ENCODE measurements at places on chromosomes 1 and 21. TPM values are rescaled to one million over a fixed set of nuclear protein-coding genes. Genes with fewer than 3 reads are reported as not detected.

- H3K27ac ChIP-seq, result no peak overlapping the region
- H3K27me3 ChIP-seq, result no peaks in the 10 kb centered on the region
- H3K4me1 ChIP-seq, result no peaks in the 10 kb centered on the region
- no peaks in the 10 kb centered on the region for H3K36me3 ChIP-seq
- H3K4me3 ChIP-seq, result no peak overlapping the region
- no peak for DNase-seq
Observed at GRCh38 chr1:216205176-216205575, 218.1 kb downstream of the USH2A start.

The SPRR4 gene
- not detected for total RNA-seq

DNA sequence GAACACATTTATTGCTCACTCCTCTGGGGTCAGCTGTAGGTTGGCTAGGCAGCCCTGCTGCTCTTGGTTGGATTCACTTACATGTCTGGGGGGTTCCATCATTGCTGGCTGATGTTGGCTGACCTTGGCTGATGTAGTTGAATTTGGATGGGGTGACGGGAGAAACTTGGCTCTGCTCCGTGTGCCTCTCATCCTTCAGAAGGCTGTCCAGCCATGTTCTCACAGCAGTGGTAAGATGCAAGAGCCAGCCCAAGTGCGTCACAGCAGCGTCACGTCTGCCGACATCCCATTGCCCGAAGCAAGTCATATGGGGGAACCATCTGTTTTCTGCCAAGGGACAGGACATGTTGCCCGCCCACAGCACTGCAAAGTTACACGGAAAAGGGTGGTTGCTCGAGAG lies 613.5 kb downstream of the MATN1 start:
- no peak overlapping the region for H3K4me3 ChIP-seq
- H3K4me1 ChIP-seq, result peaks cover 2% of the 10 kb centered on the region
- peaks cover 7% of the 10 kb centered on the region for H3K27me3 ChIP-seq
- no peaks in the 10 kb centered on the region for H3K36me3 ChIP-seq

- no peak for DNase-seq
- H3K4me3 ChIP-seq, result no peak overlapping the region
- no peak overlapping the region for H3K27ac ChIP-seq
Observed at GRCh38 chr1:30108186-30108585, 615.2 kb downstream of the MATN1 start.

DNA sequence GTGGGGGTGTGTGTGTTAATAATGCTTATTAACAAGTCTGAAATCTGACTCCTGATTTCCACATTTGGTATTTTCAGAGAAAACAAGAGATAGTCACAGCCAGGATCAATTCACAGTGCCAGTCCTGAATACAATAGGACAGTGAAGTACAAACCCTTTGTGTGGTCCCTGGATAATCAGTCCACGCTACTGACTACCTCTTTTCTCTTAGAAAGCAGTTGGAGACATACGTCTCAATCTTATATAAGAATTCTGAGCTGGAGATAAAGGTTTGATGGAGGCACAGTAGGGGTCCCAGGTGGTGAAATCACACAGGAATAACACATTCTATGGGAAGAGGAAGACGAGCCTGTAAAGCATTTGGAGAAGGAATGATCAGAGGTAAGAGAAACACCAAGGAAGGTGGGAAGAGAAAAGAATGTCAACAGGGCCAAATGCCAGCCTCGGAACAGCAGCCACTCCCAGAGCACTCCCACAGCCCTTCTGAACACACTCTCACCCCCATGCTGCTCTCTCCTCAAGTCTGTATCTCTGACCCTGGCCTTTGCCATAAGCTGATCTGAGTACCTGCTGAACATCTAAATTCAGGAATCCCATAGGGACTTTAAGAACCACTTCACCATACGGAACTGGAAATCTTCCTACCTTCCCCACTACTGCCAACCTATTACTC lies 48.6 kb downstream of the TRAF5 start:
- no peak overlapping the region for H3K4me3 ChIP-seq
- no peak overlapping the region for H3K27ac ChIP-seq
- DNase-seq, result no peak
- peaks cover 11% of the 10 kb centered on the region for H3K4me1 ChIP-seq
- H3K27me3 ChIP-seq, result no peaks in the 10 kb centered on the region

- no peak for DNase-seq
- H3K36me3 ChIP-seq, result no peaks in the 10 kb centered on the region
- H3K27me3 ChIP-seq, result no peaks in the 10 kb centered on the region
- H3K4me1 ChIP-seq, result peaks cover 18% of the 10 kb centered on the region
- no peak overlapping the region for H3K27ac ChIP-seq
- H3K4me3 ChIP-seq, result no peak overlapping the region
Observed at GRCh38 chr1:150805899-150806298, 2.2 kb downstream of the CTSK start.

The SPRR2G gene
- total RNA-seq, result not detected

GRCh38 chr21:42321231-42321630 lies 6.0 kb upstream of the TFF3 start:
- H3K4me3 ChIP-seq, result no peak overlapping the region
- peaks cover 5% of the 10 kb centered on the region for H3K4me1 ChIP-seq
- DNase-seq, result no peak
- no peak overlapping the region for H3K27ac ChIP-seq
- H3K27me3 ChIP-seq, result peaks cover 11% of the 10 kb centered on the region

DNA sequence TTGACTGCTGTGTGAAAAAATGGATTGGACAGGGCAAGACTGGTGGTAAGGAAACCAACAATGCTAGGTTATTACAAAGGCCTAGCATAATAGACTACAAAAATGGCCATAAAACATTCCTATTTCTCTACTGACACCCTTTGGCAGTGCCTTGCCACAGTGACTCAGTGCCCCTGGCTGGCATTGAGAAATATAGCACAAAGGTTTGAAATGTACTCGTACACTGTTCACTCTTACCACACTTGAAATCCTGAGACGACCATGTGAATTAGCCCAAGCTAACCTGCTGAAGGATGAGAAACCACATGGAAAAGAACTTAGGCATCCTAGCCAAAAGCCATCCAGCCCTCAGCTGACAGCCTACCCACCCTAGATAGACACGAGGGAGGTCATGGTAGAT lies 149.8 kb upstream of the PALMD start:
- no peak for DNase-seq
- H3K27me3 ChIP-seq, result peaks cover 3% of the 10 kb centered on the region
- H3K36me3 ChIP-seq, result no peaks in the 10 kb centered on the region
- no peak overlapping the region for H3K27ac ChIP-seq
- no peak overlapping the region for H3K4me3 ChIP-seq
- H3K4me1 ChIP-seq, result no peaks in the 10 kb centered on the region

The FCRL3 gene
- total RNA-seq, result 0.37 TPM

- H3K4me1 ChIP-seq, result no peaks in the 10 kb centered on the region
- H3K27me3 ChIP-seq, result no peaks in the 10 kb centered on the region
- H3K4me3 ChIP-seq, result no peak overlapping the region
Observed at GRCh38 chr1:81672766-81673165, 128.0 kb upstream of the ADGRL2 start.

DNA sequence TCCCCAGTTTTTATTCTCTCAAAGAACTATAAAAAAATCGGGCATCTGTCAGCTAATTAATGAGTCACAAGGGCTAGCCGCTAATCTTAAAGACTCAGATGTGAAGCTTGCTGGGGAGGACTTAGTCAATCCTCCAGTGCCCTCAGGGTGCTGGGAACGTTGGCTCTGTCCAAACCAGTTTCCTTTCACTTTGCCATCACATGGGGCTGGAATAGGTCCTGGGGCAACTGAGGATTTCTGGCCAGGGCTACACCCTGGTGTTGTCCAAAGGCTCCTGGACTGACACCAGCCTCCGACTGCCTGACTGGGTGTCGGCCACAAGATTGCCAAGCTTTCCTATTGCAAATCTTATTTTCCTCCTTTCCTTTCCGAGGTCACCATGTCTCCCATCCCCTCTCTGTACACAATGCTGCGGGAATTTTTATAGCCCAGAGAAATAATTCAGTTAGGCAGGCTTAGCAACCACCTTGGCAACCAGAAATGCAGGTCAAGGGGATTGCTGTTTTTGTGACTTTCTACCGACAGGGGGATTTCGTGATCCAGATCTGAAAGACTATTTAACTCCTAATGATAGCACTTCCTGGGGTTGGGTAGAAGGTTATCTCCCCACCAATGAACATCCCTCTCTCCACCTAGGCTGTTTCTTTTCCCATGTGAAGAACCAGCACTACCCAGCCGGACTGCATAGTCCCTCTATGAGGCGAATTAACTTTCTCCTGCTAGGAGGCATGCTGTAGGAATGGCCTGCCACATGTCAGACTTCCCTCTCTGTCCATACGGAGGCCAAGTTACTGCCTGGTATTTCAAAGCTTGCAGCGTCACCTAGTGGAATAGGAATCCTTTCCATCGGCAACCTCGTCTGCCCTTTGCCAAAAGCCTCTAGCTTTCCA lies 29.9 kb upstream of the CTBS start:
- H3K4me3 ChIP-seq, result no peak overlapping the region
- no peak for DNase-seq
- H3K27me3 ChIP-seq, result no peaks in the 10 kb centered on the region
- H3K27ac ChIP-seq, result no peak overlapping the region
- peaks cover 5% of the 10 kb centered on the region for H3K36me3 ChIP-seq

The CLDN8 gene
- total RNA-seq, result not detected
